Putamen (tissue), 1 donor: ENCODE measurements at places on chromosomes 11 and 22.

DNA sequence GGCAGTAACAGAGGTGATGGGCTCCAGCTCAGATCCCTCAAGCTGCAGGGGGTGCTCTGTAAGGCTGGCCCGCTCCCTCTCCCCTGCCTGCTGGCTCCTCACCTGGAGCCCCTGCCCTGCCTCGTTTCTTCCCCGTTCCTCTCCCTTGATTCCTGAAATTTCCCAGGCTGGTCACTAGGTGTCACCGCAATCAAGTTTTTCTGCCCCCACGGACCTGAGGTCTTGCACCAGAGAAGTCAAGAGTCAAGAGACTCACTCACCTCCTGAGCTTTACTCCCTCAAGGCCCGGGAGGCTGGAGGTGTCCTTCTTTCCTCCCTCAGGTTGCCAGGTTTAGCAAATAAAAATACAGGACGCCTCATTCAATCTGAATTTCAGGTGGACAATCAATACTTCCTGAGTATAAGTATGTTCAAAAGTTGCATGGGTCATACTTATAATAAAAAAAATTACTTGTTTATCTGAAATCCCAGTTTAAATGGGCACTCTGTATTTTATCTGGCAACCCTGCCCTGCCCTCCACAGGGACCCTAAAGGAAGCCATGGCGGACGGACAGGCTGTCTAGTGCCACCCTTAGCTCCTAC, 69.2 kb downstream of the SCUBE1 start:
- DNase-seq: peak; percentile 19

- DNase-seq: no peak
Measured at GRCh38 chr22:26845021-26845743, 187.8 kb downstream of the MIAT start.

DNA sequence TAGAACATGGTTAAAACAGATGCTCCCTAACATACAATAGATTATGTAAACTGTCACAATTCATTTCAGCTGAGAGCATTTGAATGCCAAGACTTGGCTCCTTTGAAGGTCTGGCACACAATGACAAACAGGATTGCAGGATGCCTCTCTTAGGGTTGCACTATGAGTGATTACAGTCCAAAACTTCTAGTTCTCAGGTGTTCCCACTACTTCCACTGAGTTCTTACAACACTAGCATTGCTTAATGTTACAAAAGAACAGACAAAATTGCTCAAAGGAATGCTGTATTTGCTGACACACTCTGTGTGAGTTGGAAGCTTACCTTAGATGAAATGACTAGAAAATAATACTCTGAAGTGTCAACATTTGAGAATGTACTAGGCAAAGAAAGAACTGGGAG, 2413.8 kb upstream of the RAG2 start:
- DNase-seq: no peak

GRCh38 chr11:128551611-128552335, 35.6 kb downstream of the ETS1 start:
- DNase-seq: no peak

- no peak for DNase-seq
Measured at GRCh38 chr11:67117672-67118180, 1.3 kb upstream of the KDM2A start.

DNA sequence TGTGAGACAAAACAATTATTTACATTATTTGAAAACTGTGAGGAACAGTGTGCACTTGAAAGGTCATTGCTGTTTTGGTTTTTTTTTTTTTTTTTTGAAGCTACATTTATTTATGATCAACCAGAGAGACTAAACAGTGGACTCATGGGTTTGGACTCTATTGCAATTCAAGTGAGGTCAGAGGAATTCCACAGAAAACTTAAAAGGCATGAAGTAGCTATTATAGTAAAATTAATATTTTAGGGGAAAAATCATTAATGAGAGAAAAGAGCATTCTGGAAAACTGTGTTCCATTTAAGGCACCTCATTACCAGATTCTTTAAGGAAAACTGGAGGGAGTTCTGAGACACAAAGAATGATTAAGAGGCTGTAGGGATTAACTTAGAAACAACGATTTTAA, 102.8 kb downstream of the WNT11 start:
- DNase-seq: no peak

GRCh38 chr11:129612447-129612961, 203.1 kb upstream of the TMEM45B start:
- no peak for DNase-seq

- DNase-seq: no peak
Measured at GRCh38 chr11:1667121-1667850, 29.7 kb upstream of the KRTAP5-6 start.

- no peak for DNase-seq
Measured at GRCh38 chr11:95276139-95276538, 45.1 kb upstream of the SESN3 start.

GRCh38 chr22:30906411-30906810, 62.2 kb downstream of the MORC2 start:
- DNase-seq: no peak

DNA sequence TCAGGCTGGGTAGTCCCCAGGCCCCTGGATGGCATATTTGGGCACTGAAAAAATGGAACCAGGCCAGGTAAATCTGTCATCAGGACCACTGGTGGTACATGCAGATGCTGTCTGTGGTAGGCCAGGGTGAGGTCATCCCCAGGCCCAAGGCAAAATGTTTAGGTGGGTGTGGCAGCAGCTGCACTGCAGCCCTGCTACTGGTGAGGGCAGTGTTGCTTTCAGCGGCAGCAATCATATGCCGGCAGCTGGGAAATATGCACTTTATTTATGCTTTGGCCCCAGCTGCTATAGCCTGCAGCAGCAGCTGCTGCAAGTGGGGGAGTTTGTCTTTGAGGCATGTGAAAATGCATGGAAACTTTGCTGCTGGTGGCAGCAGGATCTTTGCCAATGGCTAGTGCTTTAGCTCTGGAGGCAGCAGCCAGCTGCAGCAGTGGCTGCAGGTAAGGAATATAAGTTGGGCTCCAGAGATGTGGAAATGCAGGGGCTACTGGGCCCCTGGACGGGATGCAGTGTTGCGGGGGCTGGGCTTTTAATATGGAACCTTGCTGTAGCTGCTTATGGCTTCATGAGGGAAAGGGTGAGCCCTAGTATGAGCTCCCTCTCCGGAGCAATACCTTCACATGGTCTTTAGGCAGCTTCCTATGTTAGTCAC, 365.7 kb upstream of the CADM1 start:
- no peak for DNase-seq

GRCh38 chr11:81072273-81072672, 1631.4 kb upstream of the TENM4 start:
- no peak for DNase-seq

DNA sequence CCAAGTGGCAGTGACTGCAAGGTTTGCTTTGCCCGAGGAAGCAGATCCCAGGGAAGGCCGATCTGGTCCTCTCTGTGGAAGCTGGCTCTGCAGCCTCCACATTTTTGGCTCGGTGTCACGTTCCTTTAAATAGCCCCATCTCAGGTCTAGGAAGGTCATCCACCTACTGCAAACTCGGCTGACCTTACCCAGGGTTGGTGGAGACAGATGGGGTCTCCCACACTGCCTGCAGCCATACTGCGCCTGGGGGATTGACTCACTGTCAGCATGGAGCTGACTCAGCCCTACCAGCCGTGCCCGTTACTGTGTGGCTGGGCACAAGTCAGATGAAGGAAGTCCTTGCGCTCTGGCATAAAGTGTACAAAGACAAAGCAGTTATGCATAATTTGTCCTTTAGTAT, 16.9 kb downstream of the CDPF1 start:
- DNase-seq: peak; percentile 29

DNA sequence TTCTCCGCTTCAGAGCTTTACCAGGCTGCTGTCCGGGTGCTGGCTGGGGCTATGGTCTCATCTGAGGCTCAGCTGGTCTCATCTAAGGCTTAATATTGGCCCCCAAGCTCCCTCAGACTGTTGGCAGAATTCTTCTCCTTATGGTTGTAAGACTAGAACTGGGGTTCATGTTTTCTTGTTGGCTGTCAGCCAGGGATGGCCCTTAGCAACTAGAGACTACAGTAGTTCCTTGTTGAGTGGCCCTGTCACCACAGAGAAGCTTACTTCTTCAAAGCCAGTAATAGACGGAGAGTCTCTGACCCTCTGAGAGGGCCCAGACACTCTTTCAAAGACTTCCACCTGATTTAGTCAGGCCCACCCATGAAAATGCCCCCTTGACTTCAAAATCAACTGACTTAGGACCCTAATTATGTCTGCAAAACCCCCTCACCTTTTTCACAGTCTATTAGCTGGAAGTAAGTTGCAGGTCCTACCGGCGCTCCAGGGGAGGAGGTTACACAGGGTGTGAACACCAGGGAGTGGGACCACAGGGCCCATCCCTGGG, 24.2 kb upstream of the TREH start:
- DNase-seq: peak; percentile 47

GRCh38 chr11:14399087-14399486, 40.1 kb upstream of the RRAS2 start:
- no peak for DNase-seq

GRCh38 chr11:134987223-134987768, 575.3 kb upstream of the B3GAT1 start:
- no peak for DNase-seq

- DNase-seq: no peak
Measured at GRCh38 chr11:74579577-74580270, 12.7 kb upstream of the POLD3 start.

- DNase-seq: no peak
Measured at GRCh38 chr11:73157101-73158010, 15.2 kb upstream of the FCHSD2 start.

GRCh38 chr11:1305501-1306056, 3.9 kb downstream of the TOLLIP start:
- DNase-seq: no peak

GRCh38 chr11:119567688-119568582, 145.0 kb upstream of the THY1 start:
- peak; percentile 38 for DNase-seq

DNA sequence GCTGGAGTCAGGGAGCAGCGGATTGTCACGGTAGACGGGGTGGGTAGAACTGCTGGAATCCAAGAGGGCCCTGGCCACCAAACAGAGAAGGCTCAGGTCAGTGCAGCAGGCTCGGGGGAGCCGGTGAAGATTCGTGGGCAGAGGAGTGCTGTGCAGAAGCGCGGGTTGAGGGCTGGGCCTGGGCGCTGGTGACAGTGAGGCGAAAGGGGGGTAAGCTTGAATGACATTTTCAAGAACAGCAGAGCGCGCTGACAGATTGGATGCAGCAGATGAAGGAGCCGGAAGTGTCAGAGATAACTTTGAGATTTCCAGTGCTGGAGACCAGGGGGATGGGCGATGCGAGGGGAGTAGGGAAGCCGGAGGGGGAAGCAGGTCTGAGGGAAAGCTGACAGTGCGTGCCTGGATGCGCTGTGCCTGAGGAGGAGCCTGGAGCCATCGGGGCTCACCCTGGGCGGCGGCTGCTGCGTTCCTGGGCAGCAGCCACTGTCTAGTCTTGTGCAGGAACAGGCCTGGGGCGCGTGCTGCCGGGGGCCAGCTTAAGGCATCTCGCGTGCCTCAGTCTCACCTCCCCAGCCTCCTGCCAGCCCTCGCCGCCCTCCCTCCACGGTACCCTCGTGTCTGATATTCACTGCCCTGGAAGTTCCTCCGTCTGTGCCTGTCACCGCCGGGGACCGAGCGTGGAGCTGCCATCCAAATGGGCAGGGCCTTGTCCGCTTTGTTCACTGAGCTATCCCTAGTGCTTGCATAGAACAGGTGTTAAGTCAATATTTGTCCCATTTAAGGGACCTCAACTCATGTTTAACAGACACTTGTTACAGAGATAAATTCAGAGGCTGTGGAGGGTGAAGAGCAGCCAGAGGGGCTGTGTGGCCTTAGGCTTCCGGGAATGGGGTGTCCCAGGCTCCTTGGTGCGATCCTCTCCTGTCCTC, 5.2 kb downstream of the GRIK4 start:
- DNase-seq: no peak

DNA sequence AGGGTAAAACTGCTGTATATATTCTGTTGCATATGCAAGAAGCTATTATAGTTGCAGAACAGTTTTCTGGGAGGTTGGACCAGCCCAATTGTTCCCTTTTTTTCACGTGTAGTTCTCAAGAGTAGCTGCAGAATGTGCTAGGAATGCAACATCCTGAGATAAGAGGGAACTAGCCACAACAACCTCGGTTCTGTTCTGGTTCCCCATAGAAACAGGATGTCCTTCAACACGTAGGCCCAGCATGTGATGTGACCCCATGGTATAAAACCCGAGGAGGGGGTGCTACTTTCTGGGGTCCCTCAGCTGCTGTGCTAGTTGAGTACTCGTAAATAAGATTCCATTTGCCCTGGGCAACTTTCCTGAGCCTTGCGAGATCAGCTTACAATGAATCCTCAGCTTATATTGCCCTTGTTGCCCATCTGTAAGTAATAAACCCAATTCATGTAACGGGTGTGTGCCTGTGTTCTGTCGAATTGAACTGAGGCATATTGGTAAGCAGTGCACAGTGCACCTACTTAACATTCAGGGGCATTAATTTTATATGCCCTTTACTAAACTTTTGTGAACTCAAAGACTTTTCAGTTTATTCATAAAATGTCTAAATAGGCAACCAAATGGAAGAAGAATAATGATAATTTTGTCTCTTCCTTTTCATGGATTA, 23.0 kb upstream of the TRAF6 start:
- DNase-seq: no peak

DNA sequence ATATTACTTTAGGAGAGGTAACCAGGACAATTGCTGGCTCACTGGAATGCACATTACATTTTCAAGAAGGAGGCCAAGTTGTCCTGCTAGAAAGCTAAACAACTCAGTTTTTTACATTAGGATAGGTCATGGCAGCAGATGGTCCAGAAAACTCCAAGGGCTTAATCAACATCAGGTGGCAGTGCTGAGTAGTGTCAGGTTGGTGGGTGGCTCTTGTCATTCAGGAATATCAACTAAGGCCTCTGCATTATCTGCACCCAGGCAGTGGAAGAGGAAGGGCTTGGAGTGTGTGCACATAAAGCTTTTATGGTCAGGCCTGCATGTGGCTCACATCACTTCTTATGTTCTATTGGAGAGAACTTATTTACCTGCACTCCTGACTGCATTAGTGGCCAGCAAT, 32.2 kb upstream of the OR4B1 start:
- no peak for DNase-seq

DNA sequence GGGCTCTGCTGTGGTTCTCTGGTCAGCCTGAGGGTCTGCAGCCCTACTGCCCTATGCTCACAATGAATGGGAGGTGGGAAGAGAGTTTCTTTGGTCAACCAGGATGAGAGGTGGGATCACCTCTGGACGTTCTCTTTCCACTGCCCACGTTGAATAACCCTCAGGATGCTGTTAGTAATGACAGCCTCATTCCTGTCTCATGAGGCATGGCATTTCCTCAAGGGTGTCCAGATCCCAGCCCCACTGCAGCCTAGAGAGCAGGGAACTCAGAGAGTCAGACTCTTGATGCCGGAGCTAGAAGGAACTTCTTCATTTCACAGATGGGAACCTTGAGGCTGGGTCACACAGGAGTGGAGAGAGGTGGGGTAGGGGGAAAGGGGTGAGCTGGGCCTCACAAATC, 196.0 kb downstream of the CEP164 start:
- no peak for DNase-seq

- DNase-seq: no peak
Measured at GRCh38 chr11:13896175-13896980, 66.1 kb upstream of the SPON1 start.

DNA sequence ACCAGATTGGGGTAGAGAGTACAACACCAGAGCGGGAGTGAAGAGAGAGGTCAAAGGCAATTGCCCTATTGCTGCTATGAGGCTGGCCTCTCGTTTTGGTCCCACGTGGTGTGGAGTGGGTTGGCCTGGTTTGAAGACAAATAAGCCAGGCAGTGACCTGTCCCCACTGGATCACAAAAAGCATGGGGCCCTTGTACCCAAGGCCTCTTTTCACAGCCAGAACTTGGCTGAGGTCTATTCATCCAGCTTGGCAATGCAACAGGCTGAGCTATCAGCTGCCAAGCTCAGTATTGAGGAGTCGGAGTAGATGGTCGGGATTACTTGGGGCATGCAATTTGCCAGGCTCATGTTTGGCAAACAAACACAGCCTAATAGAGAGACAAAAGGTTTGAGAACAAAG, 19.2 kb upstream of the GALNT18 start:
- DNase-seq: peak; percentile 69
